Thoracic aorta (tissue), 2 donors: ENCODE measurements at places on chromosomes 11 and 22. TPM values are rescaled to one million over a fixed set of nuclear protein-coding genes. Genes with fewer than 3 reads are reported as not detected.

DNA sequence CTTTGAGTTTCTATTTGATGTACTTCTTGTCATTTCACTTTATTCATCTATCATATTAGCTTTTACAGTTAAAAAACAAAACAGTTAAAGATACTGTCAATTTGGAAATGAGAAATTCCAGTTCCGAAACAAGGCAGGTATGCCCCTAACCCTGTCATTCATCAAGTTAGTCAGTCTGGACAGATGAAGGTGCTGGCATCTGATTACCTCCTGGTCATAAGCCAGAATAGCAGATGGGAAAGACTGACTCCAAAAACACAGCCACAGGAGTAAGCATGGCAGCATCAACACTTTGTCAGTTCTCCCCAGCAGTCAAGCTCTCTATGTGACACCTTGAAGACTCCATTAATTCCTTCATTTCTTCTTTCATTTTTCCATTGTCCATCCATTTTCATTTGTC is 4.3 kb downstream of the LRRC51 start:
- DNase-seq, result no peak

DNA sequence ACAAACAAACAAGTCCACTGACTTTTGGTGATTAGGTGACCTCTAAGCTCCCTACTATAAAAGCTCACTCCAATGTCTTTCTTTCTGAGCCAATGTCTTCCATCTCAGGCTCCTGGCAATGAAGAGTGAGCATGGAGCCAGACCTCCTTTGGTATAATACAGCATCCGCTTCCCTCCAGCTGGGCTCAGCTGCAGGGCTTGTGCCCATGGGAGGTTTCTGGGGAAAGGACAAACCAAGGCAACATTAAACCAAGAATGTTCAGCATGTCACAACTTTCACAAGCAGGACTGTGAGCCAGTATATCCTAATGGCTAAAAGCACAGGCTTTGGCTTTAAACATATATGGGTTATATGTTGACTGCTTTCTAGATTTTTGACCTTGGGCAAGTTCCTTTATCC is 58.8 kb downstream of the EHF start:
- no peak for DNase-seq

DNA sequence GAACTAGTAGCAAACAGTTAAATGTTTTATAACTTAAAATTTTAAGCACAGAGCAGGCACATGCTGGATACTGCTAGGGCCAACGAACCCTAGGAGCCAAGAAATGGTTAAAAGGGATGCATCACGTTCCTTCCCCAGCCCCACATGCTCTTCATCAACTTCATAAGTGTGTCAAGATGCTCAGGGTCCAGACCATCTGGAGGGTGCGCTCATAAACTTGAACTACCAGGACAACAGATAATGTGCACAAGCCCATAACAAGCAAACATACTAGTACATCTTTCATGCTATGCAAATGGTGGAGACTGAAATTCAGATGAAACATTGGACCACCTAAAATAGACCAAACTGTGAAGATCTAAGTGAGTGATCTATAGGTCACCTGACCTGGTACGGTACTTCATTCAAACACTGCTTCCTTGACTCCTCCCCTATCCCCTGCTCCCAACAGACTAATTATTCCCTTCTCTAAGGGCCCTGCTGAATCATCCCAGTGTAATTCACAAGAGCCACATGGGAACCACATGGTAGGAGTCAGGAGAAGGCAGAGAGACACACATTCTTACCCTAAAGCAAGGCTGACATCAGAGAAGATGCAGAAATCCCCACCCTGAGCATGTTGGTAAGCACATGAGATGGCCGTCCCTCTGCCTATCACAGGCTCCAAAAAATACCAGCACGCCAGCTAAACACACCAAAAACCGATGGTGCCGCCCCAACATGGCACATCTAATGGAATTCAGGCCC is 83.9 kb downstream of the ETS1 start:
- DNase-seq, result no peak

DNA sequence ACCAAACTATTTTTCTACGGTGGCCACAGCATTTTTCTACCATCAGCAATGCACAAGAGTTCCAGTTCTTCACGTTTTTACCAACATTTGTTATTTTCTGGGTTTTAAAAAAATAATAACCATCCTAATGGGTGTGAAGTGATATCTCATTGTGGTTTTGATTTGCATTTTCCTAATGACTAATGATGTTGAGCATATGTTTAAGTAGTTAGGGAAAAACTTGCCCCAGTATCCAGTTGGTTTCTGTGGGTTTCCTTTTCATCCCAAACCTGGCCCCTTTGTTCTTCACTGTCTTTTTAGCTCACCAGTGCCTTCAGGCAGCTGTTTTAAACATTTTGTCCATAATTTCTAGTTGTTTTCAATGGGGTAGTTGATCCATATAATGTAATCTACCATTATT is 14.7 kb upstream of the PTS start:
- DNase-seq, result no peak

DNA sequence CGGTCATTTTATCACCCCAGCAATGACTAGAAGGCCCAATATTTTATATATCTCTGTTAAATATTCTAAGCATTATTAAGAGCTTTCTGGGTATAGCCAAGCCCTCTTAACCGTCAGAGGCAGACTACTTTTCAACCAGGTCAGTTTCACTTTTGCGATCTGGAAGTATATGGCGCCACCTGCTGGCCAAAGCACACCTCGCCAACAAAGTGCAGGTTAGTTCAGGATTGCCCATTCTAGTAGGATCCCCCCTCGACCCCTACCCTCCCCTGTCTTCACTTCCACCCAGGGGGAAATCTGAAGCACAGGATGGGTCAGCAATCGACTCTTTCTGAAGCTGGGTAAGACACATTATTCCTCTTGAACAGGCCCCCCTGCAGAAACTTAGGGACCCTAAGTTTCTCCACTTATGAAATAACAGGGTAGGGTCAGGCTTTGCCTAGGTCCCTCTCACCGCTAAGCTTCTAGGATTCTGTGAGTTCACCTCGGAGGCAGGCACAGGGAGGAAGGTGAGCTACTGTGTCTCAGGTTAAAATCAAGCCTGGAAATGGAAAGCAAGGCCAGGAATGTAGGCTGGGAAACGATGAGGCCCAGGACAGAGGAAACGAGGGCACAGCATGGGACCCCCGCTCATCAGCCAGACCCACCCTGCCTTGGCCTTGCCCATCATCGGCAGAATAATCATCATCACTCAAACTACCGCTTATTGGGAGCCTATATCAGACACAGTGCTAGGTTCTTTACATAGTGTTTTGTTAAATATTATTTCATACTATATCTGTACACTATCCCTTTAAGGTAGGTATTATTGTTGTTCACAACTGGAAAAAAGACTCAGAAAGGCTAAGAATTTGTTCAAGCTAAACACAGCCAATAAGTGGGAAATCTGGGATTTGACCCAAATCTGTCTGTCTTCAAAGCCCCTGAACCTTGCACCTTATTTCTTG is 35.6 kb downstream of the KCNJ1 start:
- DNase-seq, result no peak

HSPB2 gene
- total RNA-seq, result 3.1 TPM

SULT4A1 gene
- total RNA-seq, result not detected

PHLDA2 gene
- 14.4 TPM for total RNA-seq

E2F8 gene
- total RNA-seq, result not detected

HBE1 gene
- not detected for total RNA-seq
